HCT116 (cell line): ENCODE measurements at places on chromosomes 6 and 20. TPM values are rescaled to one million over a fixed set of nuclear protein-coding genes. Genes with fewer than 3 reads are reported as not detected.

DNA sequence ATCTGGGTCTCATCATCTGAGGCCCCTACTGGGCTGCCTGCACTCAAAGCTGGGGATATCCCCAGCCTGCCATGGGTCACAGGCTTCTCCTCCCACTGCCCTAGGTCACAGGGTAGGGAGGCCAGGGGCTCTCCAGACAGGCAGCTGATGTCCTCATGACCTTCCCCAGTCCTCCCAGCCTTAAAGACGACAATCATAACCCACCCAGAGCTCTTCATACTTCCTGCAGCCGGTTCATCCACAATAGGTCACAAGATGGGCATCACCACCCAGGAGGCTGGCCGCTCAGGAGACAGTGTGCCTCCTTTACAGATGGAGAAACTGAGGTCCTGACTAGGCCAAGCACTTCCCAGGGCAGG lies 15.2 kb downstream of the TFEB start:
- peaks cover 10% of the 10 kb centered on the region; the same call in 1 of the 2 replicates for H3K4me1 ChIP-seq
- no peak overlapping the region for H3K4me3 ChIP-seq
- no peaks in the 10 kb centered on the region for H3K27me3 ChIP-seq
- no peak for DNase-seq

- DNase-seq, result peak; percentile 0
- no peak overlapping the region for H3K4me3 ChIP-seq
- H3K27me3 ChIP-seq, result no peaks in the 10 kb centered on the region
- H3K27ac ChIP-seq, result no peak overlapping the region
- H3K4me1 ChIP-seq, result no peaks in the 10 kb centered on the region
Measured at GRCh38 chr20:60137657-60138245, 179.5 kb downstream of the CDH26 start.

GRCh38 chr20:24721891-24722568 lies 227.0 kb upstream of the CST7 start:
- H3K4me1 ChIP-seq, result no peaks in the 10 kb centered on the region
- DNase-seq, result no peak
- peaks cover 75% of the 10 kb centered on the region for H3K27me3 ChIP-seq
- H3K27ac ChIP-seq, result no peak overlapping the region
- H3K4me3 ChIP-seq, result no peak overlapping the region

DNA sequence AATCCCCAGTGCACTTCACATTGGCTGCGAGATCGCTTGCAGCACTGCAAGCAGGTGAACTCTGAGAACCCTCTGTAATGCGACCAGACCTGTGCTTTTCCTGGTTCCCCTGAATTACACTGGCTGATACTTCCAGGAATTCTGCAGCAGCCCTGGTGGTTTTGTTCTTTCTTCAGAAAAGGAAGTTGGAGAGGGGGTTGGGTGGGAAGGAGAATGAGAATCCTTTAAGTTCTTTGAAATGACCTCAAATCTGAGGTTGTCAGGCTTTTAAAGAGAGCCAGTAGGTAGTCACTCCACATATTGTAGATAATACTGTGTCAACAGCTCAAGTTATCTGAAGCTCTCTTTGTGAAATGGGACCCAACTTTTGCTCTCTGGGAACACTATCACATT lies 62.4 kb downstream of the GCNT2 start:
- no peak overlapping the region for H3K27ac ChIP-seq
- no peaks in the 10 kb centered on the region for H3K27me3 ChIP-seq
- no peak for DNase-seq
- no peak overlapping the region for H3K4me3 ChIP-seq
- no peaks in the 10 kb centered on the region for H3K36me3 ChIP-seq
- H3K4me1 ChIP-seq, result no peaks in the 10 kb centered on the region

DNA sequence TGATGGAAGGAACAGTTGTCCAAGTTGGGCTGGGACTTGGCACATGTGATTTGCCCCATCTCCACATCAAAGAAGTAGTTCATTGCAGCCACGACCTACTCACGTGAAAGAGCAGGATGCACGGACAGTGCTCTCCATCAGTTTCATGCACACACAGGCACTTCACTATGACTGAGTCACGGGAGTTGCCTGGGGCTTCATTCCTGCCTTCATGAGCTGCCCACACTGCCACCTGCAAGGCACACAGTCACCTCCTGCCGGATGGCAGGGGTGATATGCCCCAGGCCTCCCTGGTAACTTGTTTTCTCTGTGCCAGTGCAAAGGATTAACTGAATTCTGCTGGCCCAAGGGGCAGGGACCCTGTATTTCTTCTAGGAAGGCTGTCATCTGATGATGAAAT lies 22.8 kb downstream of the CST5 start:
- H3K4me3 ChIP-seq, result no peak overlapping the region
- H3K4me1 ChIP-seq, result no peaks in the 10 kb centered on the region
- H3K36me3 ChIP-seq, result no peaks in the 10 kb centered on the region
- no peaks in the 10 kb centered on the region for H3K27me3 ChIP-seq
- DNase-seq, result no peak

DNA sequence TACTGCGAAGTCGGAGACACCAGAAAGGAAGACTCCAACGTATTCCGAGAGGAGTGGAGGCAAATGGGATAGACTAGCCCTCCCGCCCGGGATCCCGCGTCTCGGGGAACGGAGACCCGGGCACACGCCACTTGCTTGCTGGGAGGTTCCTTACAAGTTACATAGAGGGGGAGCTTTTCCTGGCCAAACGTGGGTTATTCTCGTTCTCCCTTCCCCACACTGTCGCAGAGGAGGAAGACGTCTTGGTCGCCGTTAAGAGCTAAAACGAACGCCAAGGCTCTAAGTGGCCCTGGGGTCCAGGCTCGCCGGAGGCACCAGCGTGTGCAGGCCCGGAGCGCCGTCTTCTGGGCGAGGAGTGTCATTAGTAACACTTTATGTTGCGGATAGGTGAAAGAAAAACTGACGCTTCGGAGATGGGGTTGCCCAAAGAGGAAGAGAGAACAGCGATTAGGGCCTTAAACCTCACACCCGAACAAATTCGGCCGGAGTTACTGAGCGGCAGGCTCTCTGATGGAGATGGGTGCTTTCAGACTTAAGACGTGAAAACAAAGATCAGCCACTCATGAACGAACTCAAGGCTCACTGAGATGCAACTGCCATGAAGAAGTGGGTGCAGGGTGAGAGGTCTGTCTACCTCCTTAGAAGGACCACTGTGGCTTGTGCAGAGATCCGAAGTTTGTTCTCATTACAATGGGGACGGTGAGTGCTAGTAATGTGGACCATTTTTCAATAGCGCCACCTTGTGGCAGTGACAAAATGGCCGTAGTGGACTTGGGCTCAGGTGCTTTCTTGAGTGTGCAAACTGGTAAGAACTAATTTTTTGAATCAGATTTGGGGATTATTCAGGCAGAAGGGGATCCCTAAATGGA lies 11.7 kb upstream of the ZNF311 start:
- no peaks in the 10 kb centered on the region for H3K4me1 ChIP-seq
- no peak overlapping the region for H3K27ac ChIP-seq
- no peaks in the 10 kb centered on the region for H3K27me3 ChIP-seq
- H3K36me3 ChIP-seq, result no peaks in the 10 kb centered on the region

DNA sequence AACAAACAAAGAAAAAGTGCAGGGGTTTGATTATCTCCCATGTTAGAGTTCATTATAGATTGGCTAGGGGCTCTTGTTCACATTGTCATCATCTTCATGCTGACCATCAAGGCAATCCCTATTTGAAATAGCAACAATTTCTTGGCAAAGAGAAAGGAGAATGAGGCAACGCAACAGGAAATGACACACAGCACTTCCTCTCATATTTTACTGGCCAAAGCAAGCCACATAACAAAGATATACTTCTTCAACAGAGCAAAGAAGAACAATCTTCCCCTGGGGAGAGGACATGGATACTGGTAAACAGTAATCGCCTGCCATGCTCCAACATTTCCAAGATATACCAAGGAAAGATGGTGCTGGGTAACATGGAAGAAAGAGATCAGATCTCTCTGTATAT lies 29.8 kb downstream of the EPM2A start:
- no peak overlapping the region for H3K4me3 ChIP-seq
- no peak for DNase-seq
- no peak overlapping the region for H3K27ac ChIP-seq
- no peaks in the 10 kb centered on the region for H3K36me3 ChIP-seq

- H3K4me1 ChIP-seq, result no peaks in the 10 kb centered on the region
- H3K27ac ChIP-seq, result no peak overlapping the region
- no peak for DNase-seq
- no peak overlapping the region for H3K4me3 ChIP-seq
- no peaks in the 10 kb centered on the region for H3K27me3 ChIP-seq
Measured at GRCh38 chr6:126376682-126377081, 36.8 kb downstream of the CENPW start.

DNA sequence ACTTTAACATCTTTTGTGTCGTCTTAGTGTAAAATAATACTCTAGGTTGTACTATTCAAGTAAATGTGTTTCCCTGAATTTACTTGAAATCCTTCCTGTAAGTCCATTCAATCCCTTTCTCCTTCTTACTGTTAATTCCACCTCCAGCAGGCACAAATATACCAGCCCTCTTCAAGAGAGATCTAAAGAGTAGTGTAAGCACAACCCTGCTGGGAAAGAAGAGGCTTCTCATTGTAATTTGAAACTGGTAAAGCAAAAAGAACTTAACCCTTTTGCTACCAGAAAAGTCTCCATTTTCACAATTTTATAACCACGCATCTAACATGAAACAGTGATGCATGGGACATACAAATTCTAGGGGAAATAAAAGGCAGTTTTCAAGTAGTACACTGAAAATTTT lies at the start of gene BMP5:
BMP5 (minus strand) TSS at position 191 of the 400 bp plus-strand sequence. CDS start 725 bp downstream, outside the sequence.
- H3K4me1 ChIP-seq, result no peaks in the 10 kb centered on the region
- peaks cover 86% of the 10 kb centered on the region for H3K27me3 ChIP-seq
- DNase-seq, result no peak
- H3K27ac ChIP-seq, result no peak within 1 kb of the TSS
- H3K36me3 ChIP-seq, result no peaks in the 10 kb centered on the region

GRCh38 chr6:35068206-35068605 lies 72.9 kb downstream of the TCP11 start:
- no peak overlapping the region for H3K27ac ChIP-seq
- H3K4me3 ChIP-seq, result no peak overlapping the region
- H3K36me3 ChIP-seq, result no peaks in the 10 kb centered on the region
- DNase-seq, result no peak
- no peaks in the 10 kb centered on the region for H3K27me3 ChIP-seq

GRCh38 chr6:17986656-17987446 lies 584 bp downstream of the KIF13A start:
- H3K4me3 ChIP-seq, result peak overlapping the region; percentile 64
- peaks cover 28% of the 10 kb centered on the region for H3K4me1 ChIP-seq
- H3K27me3 ChIP-seq, result no peaks in the 10 kb centered on the region
- no peak for DNase-seq
- H3K27ac ChIP-seq, result peak overlapping the region; percentile 86

DNA sequence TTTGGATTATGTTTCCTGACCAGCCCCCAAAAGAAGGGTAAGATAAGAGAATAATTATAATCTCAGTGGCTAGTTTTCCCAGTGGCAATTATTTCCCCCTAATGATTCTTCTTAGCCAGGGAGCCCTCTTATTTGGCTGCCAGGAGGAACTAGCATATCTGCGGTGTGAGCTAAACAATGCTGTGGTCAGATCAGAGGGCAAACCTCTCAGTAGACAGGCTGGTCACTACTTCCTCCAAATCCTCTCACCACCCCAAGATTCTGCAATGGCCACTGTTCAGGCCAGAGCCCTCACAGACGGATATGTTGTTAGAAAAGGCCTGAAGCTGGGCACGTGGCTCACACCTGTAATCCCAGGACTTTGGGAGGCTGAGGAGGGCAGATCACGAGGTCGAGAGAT lies 273.4 kb upstream of the SASH1 start:
- H3K27ac ChIP-seq, result no peak overlapping the region
- H3K36me3 ChIP-seq, result no peaks in the 10 kb centered on the region
- H3K4me1 ChIP-seq, result no peaks in the 10 kb centered on the region
- H3K4me3 ChIP-seq, result no peak overlapping the region
- no peaks in the 10 kb centered on the region for H3K27me3 ChIP-seq
- DNase-seq, result no peak

- no peak overlapping the region for H3K4me3 ChIP-seq
- no peaks in the 10 kb centered on the region for H3K4me1 ChIP-seq
Measured at GRCh38 chr6:72365773-72366172, 256.1 kb upstream of the KCNQ5 start.

- no peak overlapping the region for H3K27ac ChIP-seq
- H3K27me3 ChIP-seq, result no peaks in the 10 kb centered on the region
- no peaks in the 10 kb centered on the region for H3K36me3 ChIP-seq
- no peak overlapping the region for H3K4me3 ChIP-seq
Measured at GRCh38 chr20:10115021-10115420, 80.2 kb downstream of the ANKEF1 start.

GRCh38 chr6:37272834-37273566 lies 15.1 kb upstream of the TMEM217 start:
- no peak overlapping the region for H3K27ac ChIP-seq
- H3K4me1 ChIP-seq, result no peaks in the 10 kb centered on the region
- DNase-seq, result no peak
- peaks cover 10% of the 10 kb centered on the region; the same call in 1 of the 2 replicates for H3K36me3 ChIP-seq
- H3K27me3 ChIP-seq, result no peaks in the 10 kb centered on the region
- no peak overlapping the region for H3K4me3 ChIP-seq

DNA sequence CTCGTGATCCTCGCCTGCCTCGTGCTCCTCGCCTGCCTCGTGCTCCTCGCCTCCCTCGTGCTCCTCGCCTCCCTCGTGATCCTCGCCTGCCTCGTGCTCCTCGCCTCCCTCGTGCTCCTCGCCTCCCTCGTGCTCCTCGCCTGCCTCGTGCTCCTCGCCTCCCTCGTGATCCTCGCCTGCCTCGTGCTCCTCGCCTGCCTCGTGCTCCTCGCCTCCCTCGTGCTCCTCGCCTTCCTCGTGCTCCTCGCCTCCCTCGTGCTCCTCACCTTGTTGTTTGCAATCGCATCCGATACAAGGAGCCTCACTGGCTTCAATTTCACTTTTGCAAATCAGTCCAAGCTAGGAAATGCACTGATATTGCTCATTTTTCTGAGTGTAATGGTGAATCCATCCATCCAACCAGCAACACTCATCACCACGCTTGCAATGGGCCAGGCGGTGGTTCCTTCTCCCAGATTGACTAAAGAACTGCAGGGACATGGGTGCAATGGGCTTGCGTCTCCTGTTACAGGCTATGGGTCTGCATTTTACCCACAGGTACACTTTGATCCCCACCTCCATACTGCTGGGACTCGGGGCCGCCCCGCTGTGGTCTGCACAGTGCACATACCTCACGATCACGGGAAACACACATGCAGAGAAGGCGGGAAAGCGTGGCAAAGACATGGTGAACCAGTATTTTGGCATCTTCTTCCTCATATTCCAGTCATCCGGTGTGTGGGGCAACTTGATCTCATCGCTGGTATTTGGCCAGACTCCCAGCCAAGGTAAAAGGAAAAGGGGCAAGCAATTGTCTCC lies 4.6 kb downstream of the UNC93A start:
- no peak overlapping the region for H3K4me3 ChIP-seq
- no peaks in the 10 kb centered on the region for H3K36me3 ChIP-seq
- no peak for DNase-seq
- H3K27ac ChIP-seq, result no peak overlapping the region

GRCh38 chr6:12186528-12186927 lies 103.6 kb upstream of the EDN1 start:
- H3K27ac ChIP-seq, result no peak overlapping the region

GRCh38 chr20:45096781-45097180 lies 4.1 kb downstream of the KCNS1 start:
- no peak for DNase-seq
- no peaks in the 10 kb centered on the region for H3K27me3 ChIP-seq
- H3K4me1 ChIP-seq, result no peaks in the 10 kb centered on the region
- H3K27ac ChIP-seq, result no peak overlapping the region

GRCh38 chr20:39658662-39659409 lies 696.7 kb downstream of the DHX35 start:
- H3K4me3 ChIP-seq, result no peak overlapping the region
- no peaks in the 10 kb centered on the region for H3K36me3 ChIP-seq
- no peaks in the 10 kb centered on the region for H3K27me3 ChIP-seq
- no peak overlapping the region for H3K27ac ChIP-seq
- DNase-seq, result no peak
- H3K4me1 ChIP-seq, result no peaks in the 10 kb centered on the region

The UCKL1 gene
- 54.2 TPM for total RNA-seq

The DOK5 gene
- total RNA-seq, result not detected

The PDE10A gene
- total RNA-seq, result 0.37 TPM

The HRH3 gene
- not detected for total RNA-seq

The KIAA1755 gene
- not detected for total RNA-seq

The SCGN gene
- not detected for total RNA-seq
